ENCODE measurements at places on chromosomes 16 and 17.

GRCh38 chr17:79945591-79946255 lies 89.9 kb downstream of the TBC1D16 start:
- DNase-seq = no peak

GRCh38 chr17:82950525-82951102 lies 110.8 kb upstream of the ZNF750 start:
- no peak for DNase-seq

DNA sequence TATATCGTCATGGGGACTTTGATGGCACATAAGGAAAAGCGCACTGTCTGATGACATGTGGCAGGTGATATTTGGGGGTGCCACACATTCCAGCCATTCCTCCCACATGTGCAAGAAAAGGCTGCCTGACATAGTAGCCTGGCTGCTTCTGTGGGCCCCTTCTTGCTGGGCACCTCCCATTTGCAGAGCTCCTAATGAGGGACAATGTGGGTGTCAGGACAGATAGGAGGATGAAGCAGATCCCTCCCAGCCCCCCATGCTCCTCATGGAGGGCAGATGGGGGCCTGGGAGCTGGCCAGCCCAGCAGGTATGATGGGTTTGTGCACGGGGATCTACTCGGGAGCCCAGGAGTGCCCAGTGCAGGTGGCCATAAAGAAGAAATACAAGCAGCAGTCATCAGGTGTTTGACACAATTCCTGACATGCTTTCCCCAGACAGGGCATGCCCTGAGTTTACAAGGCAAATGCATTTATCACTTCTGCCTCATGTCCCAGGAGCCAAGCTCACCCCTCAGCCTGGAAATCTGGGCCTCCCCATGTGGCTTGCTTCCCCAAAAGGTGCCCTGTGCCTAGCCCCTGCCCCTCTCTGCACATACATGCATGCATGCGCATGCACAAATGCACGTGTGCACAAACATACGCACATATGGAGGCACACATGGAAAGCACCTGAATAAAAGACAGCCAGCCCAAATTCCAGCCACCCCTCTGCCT lies 260.6 kb upstream of the RPL38 start:
- DNase-seq = no peak

- DNase-seq = no peak
Observed at GRCh38 chr17:352421-353212, at the start of gene RPH3AL. Gene RPH3AL, minus strand, starts transcription at chr17:352807. Its CDS starts 25,264 bp downstream, at chr17:327543.

GRCh38 chr17:51472670-51473205 lies 212.4 kb downstream of the UTP18 start:
- DNase-seq = no peak

GRCh38 chr17:34781571-34782108 lies 179.6 kb downstream of the CCT6B start:
- DNase-seq = no peak

DNA sequence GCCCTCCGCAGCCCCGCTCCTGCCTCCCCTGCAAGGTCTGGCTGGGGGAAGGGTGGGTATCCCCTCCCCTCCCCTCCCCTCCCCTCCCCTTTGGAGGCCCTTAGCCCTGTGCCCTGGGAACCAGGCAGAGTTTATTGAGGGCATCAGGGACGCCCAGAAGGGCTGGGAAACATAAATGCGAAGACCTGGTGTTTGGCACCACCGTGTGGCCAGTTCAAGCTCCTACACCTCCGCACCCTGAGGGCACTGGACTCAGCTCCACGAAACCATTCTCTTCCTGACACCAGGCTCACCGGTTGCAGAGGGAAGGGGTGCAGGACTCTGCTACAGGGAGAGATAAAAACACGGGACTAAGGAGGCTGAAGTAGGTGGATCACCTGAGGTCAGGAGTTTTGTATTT lies 1.0 kb upstream of the AIPL1 start:
- DNase-seq = peak; percentile 67

GRCh38 chr16:19232988-19233387 lies 52.5 kb upstream of the CLEC19A start:
- DNase-seq = no peak

DNA sequence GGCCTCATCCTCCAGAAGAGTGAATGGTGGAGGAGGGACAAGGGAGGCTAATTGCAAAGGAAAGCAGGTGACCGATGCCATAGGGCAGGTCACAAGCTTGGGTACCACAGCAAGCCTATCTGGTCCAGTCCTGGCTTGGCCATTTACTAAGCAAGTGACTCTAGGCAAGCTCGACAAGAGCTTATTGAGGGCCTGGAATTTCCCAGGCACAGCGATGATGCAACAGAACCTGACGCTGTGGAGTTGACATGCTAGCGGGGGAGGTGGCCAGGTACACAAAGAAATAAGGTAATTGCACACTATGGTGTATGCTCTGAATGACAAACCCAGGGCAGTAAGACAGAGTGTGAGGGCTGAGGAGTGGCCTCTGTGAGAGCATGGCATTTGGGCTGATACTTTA lies 98.5 kb downstream of the PGS1 start:
- no peak for DNase-seq

GRCh38 chr17:4548721-4549531 lies 6.3 kb downstream of the MYBBP1A start:
- DNase-seq = no peak

DNA sequence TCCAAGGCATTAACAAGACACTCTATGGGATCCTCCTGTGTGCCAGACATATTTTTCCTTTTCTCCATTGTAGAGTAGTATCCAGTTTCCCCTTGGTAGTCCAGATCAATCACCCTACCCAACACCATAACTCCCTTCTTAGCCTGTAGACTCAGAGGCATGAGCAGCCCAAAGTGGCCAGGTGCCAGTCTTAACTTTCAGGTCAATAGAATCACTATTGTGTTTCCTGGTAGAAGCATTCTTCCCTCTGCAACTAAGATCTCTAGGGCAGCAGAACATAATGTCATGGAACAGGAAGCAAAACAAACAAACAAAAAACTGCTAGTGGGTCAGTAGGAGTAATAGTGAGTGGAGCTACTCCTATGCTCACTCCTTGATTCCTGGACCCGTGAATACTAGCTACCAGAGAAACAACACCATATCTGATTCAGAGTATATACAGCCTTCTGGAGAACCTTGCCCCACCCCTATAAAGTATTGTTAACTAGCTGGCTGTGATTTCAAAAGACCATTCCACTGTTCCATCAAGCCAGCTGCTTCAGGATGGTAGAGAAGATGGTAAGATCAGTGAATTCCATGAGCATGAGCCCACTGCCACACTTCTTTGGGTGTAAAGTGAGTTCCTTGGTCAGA lies 11.2 kb upstream of the CLEC19A start:
- DNase-seq = no peak

All from stimulated activated CD4-positive, alpha-beta T cell treated with anti-CD3 and anti-CD28 coated beads, Interleukin-4, amount 100 ng/mL, for 1 hour (primary cell).